ENCODE measurements at places on chromosomes 6 and 20.

GRCh38 chr20:19620446-19620845, 137.6 kb upstream of the RIN2 start:
- no peak for DNase-seq

- DNase-seq = no peak
Measured at GRCh38 chr20:19549896-19550295, 208.2 kb upstream of the RIN2 start.

DNA sequence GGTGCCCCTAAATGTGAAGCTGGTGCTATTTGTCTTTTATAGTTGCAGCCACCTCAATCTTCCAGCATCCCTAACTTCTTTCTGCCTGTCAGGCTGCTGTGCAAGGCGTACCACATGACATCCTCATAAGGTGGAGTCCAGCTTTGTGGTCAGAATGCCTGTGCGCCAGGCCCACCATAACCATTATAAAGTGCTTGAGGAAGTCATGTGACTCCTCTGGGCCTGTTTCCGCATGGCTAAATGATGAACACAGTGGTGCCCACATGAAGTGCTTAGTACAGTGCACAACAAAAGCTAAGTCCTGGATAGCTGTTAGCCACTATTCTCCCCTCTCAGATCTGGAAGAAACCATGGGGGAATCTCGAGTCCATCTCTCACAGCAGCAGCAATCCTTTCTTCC, 75.6 kb downstream of the INSM1 start:
- no peak for DNase-seq

DNA sequence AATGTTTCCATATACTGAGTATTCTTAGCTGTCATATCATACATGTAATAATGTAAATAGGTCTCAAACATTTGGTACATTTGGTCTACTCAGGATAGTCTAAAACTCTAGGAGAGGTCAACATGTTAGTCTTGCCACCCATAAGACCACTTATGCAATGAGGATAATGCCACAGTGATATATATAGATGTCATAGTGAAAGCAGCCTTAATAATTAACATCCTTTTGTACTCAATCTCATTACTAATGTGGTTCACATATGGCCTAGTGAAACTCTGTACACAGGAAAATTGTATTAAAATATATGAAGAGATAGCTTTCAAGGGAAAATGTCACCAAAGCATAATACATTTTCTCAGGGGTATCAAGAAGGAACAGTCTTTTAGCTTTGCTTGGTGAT, 577.9 kb downstream of the TFAP2B start:
- no peak for DNase-seq

DNA sequence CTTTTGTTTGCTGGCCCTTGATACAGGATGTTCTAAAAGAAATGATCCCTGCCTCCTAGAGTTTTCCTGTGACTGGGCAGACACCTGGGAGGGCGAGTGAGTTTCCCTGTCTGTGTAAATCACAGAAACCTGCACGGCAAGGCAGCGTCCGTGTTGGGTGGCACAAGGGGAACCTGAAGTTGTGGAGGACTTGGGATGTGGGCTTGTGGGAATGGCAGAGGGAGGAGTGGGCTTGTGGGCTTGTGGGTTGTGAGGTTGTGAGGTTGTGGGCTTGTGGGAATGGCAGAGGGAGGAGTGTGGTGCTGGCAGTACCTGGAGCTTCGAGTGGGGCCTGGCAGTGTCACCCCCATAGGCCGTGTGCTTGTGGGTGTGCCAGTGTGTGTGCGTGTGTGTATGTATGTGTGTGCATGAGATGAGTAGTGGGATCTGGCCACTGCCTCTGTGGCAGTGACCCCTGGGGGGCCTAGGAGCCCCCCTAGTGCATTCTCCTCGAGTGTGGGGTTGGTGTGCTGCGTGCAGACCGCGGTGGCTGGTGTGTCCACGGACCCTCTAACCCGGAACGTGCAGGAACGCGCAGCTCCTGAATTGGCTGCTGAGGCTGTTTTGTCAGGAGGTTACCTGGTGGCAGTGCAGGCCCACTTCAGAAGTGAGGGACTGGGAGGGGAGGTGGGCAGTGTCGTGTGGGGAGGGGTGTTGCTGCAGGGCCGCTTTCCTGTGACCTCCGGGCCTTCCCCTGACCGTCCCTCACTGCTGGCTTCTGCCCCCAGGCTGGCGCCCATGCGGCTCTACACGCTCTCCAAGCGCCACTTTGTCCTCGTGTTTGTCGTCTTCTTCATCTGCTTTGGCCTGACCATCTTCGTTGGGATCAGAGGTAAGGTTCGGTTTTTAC, 13.0 kb downstream of the TMEM181 start:
- no peak for DNase-seq

DNA sequence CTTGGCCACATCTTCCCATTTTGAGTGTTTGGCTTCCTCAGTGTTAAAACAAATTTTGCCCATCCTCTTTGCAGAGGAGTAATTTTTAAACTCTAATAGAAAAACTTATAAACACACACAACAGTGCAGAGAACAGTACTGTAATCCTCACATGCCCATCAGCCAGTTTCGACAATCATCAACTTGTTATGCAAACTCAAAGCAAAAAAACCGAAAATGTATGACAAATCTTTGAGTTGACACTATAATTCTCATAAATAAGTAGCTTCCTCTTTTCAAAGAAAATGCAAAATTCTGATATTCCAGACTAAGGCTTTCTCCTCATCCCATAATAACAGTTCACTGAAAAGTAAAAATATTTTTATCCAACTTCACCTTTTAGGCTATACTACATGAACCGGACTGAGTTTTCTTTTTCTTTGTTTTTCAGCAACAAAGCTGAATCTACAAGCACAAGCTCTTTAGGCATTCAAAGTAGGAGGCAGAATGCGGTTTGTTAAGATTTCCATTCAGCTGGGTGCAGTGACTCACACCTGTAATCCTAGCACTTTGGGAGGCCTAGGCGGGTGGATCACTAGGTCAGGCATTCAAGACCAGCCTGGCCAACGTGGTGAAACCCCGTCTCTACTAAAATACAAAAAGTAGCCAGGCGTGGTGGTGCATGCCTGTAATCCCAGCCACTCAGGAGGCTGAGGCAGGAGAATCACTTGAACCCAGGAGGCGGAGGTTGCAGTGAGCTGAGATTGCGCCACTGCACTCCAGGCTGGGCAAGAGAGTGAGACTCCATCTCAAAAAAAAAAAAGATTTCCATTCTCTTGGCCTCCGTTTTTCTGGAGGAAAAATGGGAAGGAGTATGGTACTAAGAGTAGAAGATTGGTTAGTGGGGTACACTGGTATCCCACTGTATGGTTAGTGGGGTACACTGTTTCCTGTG, 74.8 kb downstream of the GCNT2 start:
- DNase-seq = no peak

- no peak for DNase-seq
Measured at GRCh38 chr6:142740449-142740848, 204.5 kb downstream of the HIVEP2 start.

- no peak for DNase-seq
Measured at GRCh38 chr20:13874394-13875157, 89.7 kb downstream of the NDUFAF5 start.

DNA sequence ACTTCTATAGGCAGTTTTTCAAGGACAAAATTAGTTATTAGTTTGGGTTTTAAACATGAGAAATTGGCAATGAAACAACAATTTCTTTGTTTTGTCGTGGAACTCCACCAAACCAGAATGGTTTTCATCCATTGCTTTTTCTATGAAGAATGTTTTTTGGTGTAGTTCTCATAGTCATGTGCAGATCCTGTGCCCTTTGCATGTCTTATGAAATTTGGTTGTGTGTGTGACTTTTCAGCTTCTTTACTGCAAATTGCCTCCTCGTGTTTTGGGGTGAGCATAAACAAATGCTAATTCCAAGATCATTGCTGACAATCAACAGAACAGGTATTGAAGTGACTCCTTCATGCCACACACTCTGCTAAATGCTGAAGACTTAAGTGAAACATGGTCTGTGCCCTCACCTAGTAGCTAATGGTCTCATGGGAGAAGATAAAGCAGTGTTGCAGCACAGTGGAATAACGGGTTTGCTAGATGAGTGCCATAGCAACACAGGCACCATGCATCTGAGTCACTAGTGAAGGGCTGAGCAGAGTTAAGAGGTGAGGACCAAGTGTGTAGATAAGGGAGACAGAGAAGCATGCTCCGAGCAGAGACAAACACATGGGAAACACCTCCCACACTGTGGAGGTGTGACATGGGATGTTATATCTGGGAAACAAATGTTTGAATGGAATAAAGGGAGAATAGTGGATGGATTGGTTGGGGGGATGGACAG, 120.0 kb downstream of the SLC16A10 start:
- no peak for DNase-seq

DNA sequence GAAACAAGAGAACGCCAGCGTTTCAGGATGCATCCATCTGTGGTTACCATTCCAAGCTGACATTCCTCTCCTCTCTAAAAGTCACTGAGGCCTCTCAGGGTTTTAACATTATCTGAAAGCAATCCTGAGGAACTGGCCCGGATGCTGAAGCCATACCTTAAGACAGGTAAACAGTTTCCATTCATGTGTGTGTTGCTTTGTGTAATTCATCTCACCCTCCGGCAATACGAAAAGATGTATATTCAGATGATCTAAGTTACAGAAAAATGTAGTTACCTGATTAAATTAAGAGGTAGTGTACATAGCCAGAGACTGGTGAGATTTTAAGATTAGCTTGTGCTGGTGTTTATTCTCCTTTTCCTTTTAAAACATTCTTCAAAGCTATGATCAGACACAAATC, 68.4 kb upstream of the BACH2 start:
- DNase-seq = no peak

Measured in activated CD4-positive, alpha-beta T cell treated with anti-CD3 and anti-CD28 coated beads for 24 hours (primary cell).